ENCODE measurements at places on chromosomes 5 and 9.

DNA sequence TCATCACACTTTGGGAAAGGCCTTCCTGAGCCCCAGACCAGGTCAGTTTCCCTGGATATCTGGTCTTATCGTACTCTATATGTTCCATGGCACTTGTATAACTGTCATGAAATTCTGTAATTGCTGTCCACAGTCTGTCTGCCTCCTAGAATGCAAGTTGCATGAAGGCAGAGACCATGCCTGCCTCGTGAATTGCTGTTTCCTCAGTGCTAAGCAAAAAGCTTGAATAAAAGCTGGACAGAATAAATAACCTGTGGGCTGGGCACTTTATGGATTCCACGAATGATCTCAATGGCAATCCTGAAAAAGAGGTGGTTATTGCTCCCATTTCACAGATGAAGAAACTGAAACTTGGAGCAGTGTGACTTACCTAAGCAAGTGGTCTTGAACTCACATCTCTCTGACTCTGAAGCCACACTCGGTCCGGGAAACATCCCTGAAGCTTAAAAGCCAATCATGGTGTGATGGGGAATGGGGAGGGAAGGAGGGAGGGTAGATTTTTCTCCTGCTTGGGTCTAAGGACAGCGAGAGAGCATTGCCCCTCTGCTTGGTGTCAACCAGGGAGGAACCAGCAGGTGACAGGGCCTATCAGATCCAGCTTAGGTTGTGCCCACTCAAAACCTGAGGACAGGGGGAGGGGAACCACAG is 13.2 kb upstream of the LHX2 start:
- DNase-seq: no peak

- DNase-seq: no peak
Observed at GRCh38 chr5:107526270-107526937, 144.3 kb downstream of the EFNA5 start.

DNA sequence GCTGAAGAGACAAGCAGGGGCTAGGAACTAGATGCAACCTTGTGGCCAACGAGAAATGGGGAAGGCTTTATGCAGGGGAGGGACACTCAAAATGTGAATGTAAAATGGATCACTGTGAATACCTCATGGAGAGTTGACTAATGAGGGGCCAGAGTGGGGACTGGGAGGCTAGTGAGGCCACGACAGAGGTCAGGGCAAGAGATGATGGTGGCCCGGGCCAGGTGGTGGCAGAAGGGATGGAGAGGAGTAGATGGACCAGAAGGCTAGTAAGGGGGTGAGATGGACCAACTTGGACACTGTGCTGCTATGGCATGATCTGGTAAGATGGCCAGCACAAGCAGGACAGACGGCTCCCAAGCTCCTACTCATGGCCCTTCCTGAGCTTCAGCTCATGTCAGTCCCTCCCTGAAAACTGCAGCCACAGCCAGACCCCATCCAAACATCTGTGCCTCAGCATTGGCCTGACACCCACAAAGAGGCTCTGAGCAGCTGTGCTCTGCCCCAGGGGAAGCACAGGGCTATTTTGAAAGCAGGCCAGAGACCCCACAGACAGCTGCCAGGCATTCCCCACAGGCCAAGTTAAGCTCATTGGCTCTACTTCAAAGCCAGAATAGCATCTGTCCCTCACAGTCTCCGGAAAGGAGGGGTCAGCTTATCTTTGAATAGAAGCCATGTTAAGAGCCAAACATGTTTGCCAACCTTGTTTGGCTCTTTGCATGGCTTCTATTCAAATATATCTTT is 22.1 kb downstream of the P4HA2 start:
- no peak for DNase-seq

- no peak for DNase-seq
Observed at GRCh38 chr5:175920231-175920811, 47.8 kb downstream of the THOC3 start.

GRCh38 chr5:120039111-120039510 is 409.8 kb downstream of the FAM170A start:
- no peak for DNase-seq

- no peak for DNase-seq
Observed at GRCh38 chr5:108060340-108060739, 321.6 kb downstream of the FBXL17 start.

GRCh38 chr5:122141751-122142150 is 12.4 kb downstream of the ZNF474 start:
- no peak for DNase-seq

GRCh38 chr9:14585730-14586473 is 107.3 kb downstream of the ZDHHC21 start:
- no peak for DNase-seq

DNA sequence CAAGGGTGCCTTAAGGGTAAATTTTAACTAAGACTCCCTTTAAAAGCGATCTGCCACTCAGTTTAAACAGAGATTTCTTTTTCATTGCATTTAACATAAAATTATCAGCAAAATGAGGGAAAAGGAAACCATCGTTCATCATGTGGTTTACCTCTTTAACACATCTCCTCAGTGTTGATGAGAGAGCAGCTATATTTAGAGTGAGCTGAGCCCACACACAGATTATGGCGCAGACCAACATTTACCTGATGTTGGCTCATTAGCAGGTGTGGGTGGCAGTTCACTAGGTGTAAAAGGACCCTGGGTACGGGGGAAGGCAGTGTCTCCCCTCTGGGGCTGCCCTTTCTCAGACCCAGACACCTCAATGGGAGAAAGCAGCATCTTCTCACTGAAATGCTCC is 149.8 kb downstream of the ENTREP1 start:
- DNase-seq: no peak

DNA sequence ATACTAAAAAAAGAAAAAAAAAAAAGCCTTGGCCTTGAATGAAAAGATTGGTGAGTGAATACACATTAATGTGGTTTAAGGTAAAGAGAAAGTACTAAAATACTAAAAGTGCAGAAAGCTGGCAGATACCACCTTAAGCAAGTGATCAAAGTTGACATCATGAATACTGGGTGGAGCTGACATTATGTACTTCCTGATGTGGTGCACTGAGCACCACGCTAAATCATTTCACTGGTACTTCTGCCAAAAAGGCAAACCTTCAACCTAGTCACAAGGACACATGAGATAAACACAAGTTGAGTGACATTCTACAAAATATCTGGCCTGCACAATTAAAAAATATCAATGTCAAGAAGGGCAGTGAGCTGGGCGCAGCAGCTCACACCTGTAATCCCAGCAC is 33.8 kb upstream of the PANK3 start:
- DNase-seq: no peak

DNA sequence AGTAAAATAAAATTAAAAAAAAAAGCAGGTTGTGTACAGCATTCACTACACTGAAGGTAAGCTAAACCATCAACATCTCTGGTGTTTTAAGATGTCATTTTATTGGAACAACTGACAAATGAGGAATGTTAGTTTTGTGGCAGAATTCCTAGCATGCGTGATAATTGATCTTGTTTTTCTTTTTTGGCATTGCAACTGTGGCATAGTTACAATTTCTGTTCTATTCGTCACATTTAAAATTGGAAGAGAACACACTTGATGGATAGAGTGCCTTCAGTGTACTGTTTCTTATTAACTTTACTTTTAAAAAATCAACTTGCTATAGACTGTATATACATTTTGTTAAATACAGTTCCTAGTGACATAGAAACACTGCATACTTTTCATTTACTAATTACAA is 43.6 kb upstream of the TNFSF15 start:
- DNase-seq: no peak

GRCh38 chr9:37398464-37399025 is 24.0 kb upstream of the GRHPR start:
- DNase-seq: no peak

DNA sequence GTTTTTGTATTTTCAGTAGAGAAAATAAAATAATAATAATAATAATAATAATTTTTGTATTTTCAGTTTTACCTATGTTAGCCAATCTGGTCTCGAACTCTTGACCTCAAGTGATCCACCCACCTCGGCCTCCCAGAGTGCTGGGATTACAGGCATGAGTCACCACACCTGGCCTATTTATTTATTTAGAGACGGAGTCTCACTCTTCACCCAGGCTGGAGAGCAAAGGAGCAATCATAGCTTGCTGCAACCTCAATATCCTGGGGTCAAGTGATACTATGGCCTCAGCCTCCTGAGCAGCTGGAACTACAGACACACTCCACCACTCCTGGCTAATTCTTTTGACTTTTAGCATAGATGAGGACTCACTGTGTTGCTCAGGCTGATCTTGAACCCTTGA is 167.5 kb downstream of the TLE1 start:
- DNase-seq: no peak

DNA sequence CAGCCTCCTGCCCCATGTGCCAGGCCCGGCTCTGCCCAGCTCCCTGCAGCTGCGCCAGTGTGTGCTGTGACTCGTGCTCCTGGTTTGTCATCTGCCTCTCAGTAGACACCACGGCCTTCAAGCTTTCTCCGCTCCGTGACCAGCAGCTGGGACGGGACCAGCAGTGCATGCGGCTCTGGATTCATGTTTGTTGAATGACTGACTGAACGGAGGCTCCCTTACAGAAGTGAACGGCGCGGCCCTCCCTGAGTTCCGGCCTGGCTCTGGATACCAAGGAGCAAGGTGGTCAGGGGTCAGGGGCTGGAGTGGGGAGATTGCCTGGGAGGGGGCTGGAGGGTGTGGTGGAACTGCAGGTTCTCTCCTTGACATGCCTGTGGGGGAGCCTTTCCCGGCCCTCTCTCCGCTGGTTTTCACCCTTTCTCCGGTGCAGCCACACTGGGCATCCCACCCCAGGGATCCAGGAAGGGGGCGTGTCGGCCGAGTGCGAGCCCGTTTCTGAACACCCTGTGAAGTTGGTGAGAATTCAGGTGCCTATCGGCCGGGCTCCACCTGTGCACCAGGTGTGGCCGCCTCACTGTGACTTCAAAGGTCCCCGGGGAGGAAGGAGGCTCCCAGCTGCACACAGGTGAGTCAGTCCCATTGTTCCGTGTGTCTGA is 11.1 kb upstream of the CEP72 start:
- no peak for DNase-seq

DNA sequence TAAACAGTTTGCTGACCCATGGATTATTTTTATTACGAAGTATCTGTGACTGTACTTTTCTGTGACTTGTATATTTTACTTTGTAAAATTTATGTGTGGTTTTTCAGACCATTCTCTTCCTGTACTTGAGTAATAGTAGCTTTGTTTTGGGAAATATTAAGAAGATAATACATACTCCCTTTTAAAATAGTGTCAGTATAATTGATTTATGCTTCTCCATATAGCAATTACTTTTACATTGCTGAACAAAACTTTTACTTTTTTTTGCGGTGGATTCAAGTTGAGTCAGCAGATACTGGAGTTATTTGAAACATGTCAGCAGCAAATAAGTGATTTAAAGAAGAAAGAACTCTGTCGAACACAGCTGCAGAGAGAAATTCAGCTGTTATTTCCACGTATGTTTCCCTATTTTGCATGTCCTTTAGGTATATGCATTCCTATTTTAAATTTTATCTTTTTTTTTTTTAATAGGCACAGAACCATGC is 28.4 kb downstream of the TENT2 start:
- no peak for DNase-seq

- DNase-seq: peak; percentile 15
Observed at GRCh38 chr9:34675048-34675714, 12.7 kb upstream of the CCL27 start.

GRCh38 chr5:173920866-173921555 is 32.9 kb downstream of the CPEB4 start:
- DNase-seq: no peak

DNA sequence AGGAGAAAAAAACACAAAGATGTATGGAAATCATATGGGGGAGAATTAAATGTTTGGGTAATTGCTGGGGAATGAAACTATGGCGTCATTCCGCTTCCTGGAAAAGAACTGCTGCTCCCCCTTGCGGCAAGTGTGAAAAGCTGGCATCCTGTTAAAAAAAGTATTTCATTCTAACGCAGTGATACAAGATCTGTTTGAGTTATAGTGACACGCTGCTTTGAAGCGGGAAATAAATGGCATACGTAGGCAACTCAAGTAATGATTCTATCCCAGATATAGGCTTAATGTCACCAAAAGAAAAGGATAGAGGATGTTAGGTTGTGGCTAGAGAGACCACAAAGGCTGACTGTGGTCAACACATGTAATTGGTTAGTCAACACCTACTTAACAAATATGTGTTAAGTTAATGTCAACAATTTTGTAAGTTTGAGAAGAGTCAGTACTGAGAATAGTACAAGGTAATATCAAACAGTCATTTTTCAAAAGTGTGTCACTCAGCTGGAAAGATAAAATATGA is 70.2 kb upstream of the ALDH1A1 start:
- no peak for DNase-seq

- DNase-seq: no peak
Observed at GRCh38 chr5:126492939-126493338, 69.7 kb downstream of the GRAMD2B start.

DNA sequence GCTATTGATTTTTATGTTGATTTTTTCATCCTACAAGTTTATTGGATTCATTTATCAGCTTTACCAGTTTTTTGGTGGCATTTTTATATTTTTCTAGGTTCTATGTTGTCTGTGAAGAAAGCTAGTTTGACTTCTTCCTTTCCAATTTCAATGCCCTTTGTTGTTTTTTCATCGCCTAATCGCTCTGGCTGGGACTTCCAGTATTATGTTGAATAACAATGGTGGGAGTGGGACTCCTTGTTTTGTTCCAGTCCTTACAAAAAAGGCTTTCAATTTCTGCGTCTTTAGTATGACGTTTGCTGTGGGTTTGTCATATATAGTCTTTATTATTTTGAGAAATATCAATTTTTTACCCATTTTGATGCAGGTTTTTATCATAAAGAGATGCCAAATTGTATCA is 175.6 kb upstream of the CCNH start:
- no peak for DNase-seq

GRCh38 chr9:96523374-96523773 is 73.4 kb downstream of the HABP4 start:
- DNase-seq: no peak

DNA sequence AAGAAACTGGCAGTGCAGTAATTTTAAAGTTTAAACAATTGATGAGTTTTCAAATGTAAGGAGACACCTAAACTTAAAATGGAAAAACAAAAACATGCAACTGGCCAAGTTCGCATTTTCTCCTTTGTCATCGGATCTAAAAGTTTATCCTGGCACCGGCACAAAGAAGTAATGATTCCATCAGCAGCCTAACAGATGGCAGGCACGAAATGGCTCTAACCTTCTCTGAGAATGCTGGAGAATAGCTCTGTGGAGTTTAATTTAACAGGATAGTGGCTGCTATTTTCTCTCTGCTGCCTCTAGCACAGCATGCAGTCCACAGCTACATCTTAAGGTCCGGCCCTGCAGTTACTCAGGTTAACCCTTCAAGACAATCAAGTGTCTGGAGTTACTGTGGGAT is 82.2 kb downstream of the PRELID2 start:
- DNase-seq: no peak

- no peak for DNase-seq
Observed at GRCh38 chr5:135244620-135245021, 154.4 kb downstream of the MACROH2A1 start.

DNA sequence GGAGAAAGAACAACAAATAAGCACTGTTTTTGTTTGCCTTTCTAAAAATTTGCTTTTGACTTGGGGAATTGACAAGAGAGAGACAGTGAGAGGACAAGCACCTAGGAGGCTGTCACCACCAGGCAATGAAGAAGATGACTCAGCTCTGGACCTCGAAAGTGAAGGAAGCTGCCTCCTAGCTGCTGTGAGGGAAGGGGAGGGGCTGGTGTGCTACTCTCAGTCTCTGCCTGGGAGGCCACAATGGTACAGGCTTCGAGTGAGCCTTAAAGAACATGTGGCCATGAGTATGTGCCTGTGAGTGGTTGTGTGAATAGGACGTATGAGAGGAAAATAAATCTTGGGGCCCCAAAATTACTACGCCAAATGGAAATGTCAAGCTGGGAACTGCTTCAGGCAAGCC is 7.1 kb upstream of the PLK2 start:
- DNase-seq: peak; percentile 4

- peak; percentile 70 for DNase-seq
Observed at GRCh38 chr9:129139233-129139992, 28.2 kb downstream of the PTPA start.

- no peak for DNase-seq
Observed at GRCh38 chr5:6574111-6574510, 58.7 kb downstream of the NSUN2 start.

All from caudate nucleus (tissue), 63 donors.